H7 (cell line): ENCODE measurements at places on chromosomes 7 and 10.

DNA sequence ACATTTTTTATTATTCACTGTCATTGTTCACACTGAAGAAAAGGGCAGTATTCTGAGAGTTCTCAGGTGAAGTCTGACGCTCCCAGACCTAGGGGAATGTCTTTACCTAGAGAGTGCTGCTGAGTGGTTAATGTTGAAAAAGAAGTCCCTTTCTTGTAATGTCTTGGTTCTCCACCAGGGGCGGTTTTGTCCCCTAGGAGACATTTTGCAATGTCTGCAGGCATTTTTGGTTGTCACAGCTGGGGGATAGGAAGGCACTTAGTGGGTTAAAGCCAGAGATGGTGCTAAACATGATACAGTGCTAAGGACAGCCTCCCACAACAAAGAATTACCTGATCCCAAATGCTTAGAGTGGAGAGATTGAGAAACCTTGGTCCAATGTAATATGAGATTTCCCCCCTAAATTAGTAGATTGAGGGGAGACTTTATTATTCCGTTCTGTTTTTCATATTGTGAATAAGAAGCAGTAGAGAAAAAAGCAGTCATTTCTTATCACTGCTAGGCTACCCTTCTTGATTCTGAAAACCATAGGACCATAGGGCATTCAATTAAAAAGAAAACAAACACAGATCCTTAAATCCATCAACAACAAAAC, 13.1 kb downstream of the UMAD1 start:
- DNase-seq: peak; percentile 46

DNA sequence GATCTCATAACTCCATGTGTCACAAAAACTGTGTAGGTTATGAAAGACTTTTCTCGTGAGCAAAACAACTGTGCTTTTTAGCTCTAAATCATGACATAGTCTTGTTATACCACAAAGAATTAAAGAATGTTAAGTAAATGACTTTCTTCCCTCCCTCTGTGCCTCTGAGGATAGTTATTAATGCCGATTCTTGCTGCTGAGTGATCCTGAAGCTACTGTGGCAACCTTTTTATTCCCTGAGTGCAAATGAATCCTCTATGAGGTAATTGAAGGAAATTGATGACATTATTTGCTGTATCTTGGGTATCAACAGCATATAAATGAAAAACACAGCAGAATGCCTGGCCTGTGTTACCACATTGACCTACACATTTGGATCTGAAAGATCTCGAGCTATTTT, 142.2 kb upstream of the HDAC9 start:
- DNase-seq: no peak

GRCh38 chr7:154832557-154833138, 170.3 kb downstream of the PAXIP1 start:
- peak; percentile 72 for DNase-seq

GRCh38 chr7:112462236-112462635, 12.0 kb downstream of the IFRD1 start:
- DNase-seq: no peak

GRCh38 chr10:71637305-71637704, 82.3 kb downstream of the C10orf105 start:
- no peak for DNase-seq

GRCh38 chr10:132492323-132493025, 45.1 kb upstream of the INPP5A start:
- DNase-seq: no peak

DNA sequence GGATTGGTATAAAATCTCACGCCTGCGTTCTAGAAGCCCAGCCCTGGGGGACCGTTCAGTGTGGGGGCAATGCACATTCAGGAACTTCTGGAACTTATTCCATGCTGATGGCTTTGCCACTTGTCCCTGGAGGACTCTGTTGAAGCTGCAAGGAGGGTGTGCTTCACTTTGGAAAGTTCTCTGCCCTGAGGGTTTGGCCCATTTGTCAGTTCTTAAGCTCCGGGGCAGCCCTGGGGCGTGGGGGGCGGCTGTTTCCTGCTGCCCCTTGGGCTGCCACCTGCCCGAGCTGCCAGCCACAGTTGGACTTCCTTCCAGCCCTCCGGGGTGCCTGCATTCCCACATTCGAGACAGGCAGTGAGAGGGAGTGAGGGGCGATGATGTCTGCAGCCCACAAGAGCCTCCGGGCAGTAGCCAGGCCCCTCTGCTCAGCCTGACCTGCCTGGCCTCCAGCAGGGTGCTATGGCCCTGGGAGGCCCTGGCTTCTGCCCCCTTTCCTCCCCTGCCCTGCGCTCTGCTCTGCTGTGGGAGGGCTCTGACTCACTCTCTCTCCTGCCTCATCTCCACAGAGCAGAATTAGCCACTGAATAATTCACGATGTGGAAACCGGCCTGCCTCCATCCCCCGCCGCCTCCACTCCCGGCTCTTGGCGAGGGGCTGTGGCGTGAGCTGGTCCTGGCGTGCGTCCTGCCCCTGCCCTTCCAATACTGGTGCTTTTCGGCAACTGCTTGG, 1.9 kb downstream of the TTYH3 start:
- peak; percentile 67 for DNase-seq

DNA sequence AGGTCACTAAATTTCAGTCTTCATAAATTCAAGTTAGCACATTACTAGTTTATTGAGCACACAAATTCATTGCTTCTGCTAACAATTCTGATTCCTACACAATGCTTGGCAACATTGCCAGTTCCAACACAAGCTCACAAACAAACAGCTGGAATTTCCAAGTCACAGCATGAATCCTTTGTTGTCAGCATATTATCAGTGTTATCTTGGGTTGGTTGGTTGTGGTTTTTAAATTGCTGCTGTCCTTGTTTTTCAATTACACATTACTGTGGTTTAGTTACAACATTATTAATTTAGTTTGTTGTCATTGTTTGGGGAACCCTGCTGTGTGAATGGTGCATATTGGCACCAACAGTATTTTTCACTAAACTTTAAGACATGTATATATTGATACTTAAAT, 86.0 kb upstream of the ARID5B start:
- no peak for DNase-seq

GRCh38 chr7:80941208-80941758, 22.4 kb upstream of the SEMA3C start:
- DNase-seq: no peak

DNA sequence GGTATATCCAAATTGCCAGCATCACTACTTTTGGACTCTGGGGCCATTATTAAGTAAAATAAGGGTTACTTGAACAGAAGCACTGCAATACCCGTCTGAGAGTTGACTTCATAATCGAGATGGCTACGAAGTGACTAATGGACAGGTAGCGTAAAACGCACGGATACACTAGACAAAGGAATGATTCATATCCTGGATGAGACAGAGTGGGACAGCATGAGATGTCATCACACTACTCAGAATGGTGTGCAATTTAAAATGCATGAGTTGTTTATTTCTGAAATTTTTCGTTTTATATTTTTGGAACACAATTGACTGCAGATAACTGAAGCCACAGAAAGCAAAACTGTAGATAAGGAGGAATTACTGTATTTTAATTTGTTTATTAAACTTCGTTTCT, 421.5 kb upstream of the LRGUK start:
- DNase-seq: no peak

GRCh38 chr7:155746188-155746587, 66.1 kb downstream of the SHH start:
- no peak for DNase-seq

- no peak for DNase-seq
Measured at GRCh38 chr7:47125529-47125928, 456.4 kb downstream of the TNS3 start.

- no peak for DNase-seq
Measured at GRCh38 chr10:79415736-79416577, 29.5 kb downstream of the ZCCHC24 start.

GRCh38 chr7:130998993-130999602, 265.1 kb upstream of the KLF14 start:
- no peak for DNase-seq

- DNase-seq: no peak
Measured at GRCh38 chr7:17046259-17046658, 164.5 kb upstream of the AGR3 start.

GRCh38 chr10:70782746-70783680, 2.2 kb downstream of the TBATA start:
- no peak for DNase-seq

DNA sequence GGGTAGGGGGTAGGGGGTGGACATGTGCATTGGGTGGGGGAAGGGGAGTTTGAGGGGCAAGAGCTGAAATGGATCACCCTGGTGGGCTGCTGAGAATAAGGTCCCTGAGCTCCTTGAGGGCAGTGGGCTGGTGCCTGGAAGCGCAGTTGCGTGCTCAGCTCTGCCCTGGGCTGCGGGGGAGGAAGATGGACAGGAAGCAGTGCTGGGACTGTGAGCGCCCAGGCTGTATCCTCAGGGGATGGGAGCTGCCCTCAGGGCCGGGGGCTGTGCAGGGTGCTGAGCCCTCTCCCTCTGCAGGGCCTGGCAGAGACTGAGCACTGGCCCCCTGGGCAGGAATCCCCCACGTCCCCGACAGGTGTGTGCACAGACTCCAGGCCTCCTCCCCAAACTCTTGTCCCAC, 24.4 kb upstream of the ZNF467 start:
- no peak for DNase-seq

DNA sequence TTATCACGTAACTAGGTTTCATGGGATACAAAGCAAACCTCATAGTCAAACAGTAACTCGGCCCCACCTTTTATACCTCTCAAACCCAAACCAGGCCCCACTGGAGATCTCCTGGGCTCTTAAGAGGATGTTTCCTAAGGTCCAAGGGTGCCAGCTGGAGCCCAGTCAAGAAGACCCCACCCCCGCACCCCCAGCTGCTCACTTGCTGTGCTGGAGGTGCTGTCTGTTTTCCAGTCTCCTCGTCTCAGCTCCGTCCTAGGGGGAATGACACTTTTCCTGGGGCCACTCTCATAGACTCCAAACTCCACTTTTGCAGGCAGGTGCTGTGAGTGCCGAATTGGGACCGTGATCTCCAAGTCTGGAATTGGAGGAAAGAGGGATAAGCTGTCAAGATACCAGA, 22.7 kb upstream of the TM9SF3 start:
- no peak for DNase-seq

GRCh38 chr10:100006243-100006886, 3.4 kb downstream of the DNMBP start:
- no peak for DNase-seq

- no peak for DNase-seq
Measured at GRCh38 chr10:77805676-77806075, 120.9 kb downstream of the DLG5 start.

- DNase-seq: peak; percentile 35
Measured at GRCh38 chr10:14801723-14802122, 27.0 kb upstream of the FAM107B start.

- DNase-seq: peak; percentile 30
Measured at GRCh38 chr7:104272767-104273384, 55.5 kb upstream of the LHFPL3 start.

DNA sequence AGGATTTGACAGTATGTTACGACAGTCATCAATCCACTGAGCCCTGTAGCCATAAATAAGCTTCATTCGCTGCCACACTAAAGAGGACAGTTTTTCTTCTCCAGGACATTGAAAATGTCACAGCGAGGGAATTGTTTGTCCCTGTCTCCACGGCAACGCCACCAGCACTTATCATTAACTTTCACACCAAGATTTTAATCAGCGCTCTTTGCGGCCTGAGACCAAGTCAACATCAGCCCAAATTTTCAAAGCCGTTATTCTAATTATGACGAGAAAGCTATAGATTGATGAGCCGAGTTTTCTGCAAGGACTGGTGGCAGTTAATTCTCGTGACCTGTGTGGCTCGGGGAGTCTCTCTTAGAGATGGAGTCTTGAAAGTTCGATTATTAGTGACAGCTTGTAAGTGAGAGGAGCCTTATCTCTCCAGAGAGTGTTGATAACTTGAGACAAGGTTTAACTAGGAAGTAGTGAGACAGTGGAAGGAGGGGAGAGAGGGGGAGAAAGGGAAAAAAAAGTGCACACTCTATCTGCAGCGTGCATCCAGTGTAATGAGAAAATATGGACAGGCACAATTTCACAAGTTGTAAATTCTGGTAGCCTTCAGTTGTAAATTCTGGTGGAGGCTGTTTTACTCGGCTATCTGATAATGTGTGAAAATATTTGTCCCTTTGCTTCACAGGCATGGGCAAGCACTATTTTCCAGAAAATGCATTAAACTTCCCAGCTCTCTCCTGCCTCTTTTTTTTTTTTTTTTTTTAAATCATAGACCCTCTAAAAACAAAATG, 473.3 kb downstream of the LRMDA start:
- no peak for DNase-seq

DNA sequence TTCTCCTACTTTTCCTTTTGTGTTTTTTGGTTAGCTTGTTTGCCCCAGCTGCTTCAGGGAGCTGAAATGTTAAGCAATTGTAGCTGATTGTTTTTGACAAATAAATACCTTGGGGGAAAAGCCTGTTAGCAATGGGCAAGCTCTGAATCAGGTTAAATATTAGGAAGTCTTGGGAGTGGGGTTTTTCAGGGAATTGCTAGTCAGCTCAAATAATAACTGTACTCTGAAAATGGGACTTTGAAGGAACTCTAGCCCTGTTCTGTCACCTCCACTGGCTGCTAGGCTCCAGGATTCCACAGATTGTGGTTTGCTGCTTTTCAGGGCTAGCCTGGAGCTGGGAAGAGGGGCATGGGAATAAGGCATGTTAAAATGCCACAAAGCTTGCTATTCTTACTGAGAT, 39.5 kb downstream of the ADK start:
- no peak for DNase-seq

GRCh38 chr7:66845379-66846095, 75.5 kb upstream of the TMEM248 start:
- DNase-seq: no peak

DNA sequence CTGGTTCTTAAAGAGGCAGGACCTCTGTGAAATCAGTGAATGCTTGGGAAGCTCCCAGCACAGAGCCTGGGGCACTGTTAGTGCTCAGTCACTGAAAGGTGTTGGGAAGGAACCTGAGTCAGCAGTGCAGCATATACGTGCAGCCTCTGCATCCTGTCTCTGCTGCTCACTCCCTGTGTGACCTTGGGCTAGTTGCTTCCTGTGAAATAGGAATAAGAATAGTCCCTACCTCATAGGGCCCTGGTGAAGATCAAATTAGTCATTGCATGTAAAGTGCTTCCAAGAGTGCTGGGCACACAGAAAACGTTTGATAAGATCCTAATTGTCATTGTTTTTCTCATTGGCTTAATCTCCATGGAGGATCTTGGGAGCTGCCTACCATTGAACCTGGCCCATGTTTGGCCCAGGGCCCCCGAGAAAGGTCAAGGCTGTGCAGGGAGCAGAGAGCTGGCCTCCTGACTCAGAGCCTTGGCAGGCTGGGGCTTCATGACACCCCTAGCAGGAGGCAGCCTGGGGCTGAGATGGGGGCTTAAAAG, 73.3 kb upstream of the COL13A1 start:
- DNase-seq: peak; percentile 54

DNA sequence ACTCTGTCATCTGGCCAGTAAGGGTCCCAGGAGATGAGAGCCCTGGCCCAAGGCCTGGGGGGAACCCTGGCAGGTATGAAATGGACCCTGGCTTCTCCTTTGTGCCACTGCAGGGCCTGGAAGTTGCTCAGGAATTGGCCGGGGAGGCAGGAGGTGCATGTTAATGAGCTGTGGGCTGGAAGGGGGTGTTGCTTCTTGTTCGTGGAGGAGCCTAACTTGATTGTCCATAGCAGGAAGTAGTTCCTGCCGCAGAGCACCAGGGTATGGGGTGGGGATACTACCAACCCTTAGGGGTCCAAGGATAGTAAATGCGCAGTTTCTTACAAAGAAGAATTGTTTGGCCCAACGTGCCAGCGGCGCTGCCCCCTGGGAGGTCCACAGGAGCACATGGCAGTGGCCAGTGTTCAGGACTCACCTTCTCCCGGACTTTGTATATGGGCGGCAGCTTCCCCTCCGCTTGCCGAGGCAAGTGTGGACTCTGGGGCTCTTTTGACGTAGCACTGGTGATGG, 21.5 kb downstream of the TEX36 start:
- DNase-seq: no peak

- DNase-seq: no peak
Measured at GRCh38 chr10:3233486-3233990, 61.0 kb upstream of the PITRM1 start.
